ENCODE measurements at places on chromosomes 11 and 22. TPM values are rescaled to one million over a fixed set of nuclear protein-coding genes. Genes with fewer than 3 reads are reported as not detected.
A peak's percentile ranks its signal among the peaks of the same experiment; 100 is the strongest.

- peak; percentile 58 for DNase-seq
Observed at GRCh38 chr11:469684-470560, 19.8 kb downstream of the PTDSS2 start.

DNA sequence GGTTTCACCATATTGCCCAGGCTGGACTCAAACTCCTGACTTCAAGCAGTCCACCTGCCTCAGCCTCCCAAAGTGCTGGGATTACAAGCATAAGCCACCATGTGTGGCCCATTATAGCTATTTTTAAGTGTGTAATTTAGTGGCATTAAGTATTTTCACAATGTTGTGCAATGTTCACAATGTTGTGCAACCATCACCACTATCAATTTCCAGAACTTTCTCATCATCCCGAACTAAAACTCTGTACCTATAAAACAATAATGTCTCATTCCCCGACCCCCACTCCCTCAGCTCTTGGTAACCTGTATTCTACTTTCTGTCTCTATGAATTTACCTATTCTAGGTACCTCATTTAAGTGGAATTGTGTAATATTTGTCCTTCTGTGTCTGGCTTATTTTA lies 7.5 kb downstream of the CFAP68 start:
- no peak for DNase-seq

DNA sequence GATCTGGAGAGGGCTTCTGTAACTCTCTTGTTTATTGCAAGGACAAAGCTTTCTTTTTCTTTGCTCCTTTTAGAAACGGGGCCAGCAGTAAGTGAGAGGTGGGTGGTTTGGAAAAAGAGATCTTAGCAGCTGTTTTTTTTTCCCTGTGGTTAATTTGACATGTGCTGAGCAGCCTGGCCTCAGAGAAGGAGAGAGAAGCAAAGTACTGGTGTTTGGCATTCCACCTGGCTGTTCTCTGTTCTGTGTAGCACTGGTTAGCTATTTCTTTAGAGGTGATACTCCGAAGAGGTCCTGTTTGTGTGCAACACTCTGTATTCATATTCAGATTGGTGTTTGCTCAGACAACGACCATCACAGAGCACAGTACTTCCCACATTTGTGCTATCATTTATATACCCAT lies 80.8 kb upstream of the SORL1-AS1 start:
- DNase-seq: no peak

- no peak for DNase-seq
Observed at GRCh38 chr11:87031433-87032170, 6.1 kb upstream of the TMEM135 start.

Gene FLRT1
- total RNA-seq: not detected

Gene PTPN5
- 0.22 TPM for total RNA-seq

Gene ENTHD1
- not detected for total RNA-seq
